Lower lobe of right lung (tissue), 2 donors: ENCODE measurements at places on chromosomes 1 and 21.
A peak's percentile ranks its signal among the peaks of the same experiment; 100 is the strongest.

DNA sequence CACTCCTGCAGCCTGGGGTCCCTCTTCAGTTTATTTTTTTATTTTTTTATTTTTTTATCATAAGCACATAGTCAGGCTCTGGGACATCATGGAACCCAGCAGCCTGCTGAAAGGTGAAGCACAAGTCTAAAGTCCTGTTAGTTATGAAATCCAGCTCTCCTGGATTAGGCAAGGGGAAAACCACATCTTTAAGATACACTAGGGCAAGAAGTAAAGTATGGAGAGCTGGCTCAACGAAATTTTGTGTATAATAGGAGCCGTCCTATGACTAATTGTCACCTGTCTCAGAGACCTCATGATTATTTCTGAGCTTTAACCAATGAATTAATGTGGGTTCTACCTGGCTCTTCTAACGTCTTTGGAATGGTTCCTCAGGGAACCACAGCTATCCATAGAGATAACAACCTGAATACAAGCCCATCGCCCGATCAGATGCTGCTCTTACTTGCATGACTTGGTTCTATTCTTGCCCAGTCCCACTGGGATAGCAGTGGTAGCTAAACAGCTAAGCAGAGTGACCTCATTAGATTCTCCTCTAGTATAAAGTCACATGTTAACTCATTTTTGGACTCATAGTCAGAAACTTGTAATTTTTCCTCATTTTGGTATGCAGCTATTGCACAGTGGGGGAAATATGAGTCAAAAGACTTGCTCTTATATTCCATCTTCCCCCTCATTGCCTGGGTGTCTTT lies 122.7 kb downstream of the LMO4 start:
- DNase-seq = no peak

DNA sequence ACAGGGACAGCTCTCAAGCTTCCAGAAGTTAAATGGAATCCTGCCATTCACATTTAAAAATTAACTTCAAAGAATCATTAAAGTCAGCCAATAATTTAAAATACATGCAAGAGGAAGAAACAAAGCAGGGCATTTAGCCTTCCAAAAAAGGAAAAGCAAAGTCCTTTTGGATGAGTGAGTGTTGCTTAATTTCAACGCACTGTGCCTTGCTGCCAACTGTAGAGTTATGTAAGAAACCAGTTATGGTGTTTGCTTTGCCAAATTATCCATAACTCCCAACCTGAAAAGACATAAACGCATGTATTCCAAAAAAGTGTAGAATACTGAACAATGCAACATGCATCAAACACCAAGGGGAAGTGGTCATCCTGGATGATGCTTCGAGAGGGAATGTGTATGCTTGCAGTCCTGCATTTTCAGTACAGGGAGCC lies 16.1 kb upstream of the KCNE1 start:
- DNase-seq = no peak

- no peak for DNase-seq
Observed at GRCh38 chr1:78240755-78241154, 195.0 kb downstream of the GIPC2 start.

DNA sequence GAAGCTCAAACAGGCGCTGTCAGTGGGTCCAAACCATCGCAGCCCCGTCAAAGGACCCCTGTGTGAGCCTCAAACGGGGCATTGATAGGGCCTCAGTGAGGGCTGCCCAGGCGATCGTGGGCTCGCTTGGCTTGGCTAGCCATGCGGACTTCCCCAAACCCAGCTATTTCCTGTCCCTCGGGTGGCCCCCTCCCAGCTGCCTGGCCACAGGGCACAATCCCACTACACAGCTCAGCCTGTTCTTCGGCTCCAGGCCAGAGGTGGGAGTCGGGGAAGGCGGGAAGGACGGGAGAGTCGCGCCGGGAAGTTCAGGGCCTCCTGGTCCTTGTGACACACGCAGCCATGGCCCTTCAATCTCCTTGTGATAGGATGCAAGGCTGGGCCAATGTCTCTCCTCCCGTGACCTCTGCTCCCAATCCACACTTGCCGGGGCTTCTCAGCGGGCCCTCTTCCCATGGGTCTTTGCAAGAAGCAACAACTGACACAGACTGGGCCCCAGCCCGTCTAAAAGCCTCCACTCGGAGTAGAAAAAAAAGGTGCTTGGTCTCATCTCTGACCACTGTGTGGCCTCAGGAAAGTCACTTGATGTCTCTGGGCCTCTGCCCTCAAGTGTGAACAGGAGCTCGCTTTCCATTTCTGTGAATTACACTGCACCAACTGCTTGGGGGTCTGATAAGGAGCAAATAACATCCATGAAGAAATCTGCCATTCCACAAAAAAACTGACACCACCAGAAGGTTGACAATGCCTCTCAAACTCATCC lies 7.1 kb upstream of the MATN1 start:
- no peak for DNase-seq

DNA sequence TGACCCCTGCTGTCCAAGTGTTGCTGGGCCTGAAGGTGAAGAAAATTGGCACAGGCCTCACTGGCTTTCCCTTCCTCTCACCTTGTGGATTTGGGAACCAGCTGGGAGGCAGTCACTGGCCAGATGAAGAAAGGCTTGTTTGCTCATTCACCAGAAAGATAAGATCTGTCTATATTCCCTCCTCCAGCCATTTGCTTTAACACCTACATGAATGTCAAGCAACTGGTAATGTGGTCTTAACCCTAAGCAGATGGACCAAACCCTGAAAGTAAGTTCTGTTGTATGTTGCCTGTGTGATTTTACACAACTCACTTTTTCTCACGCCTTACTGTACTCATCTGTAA lies 10.3 kb upstream of the SRRM1 start:
- DNase-seq = no peak

GRCh38 chr1:10706376-10706913 lies 90.0 kb downstream of the CASZ1 start:
- DNase-seq = no peak

DNA sequence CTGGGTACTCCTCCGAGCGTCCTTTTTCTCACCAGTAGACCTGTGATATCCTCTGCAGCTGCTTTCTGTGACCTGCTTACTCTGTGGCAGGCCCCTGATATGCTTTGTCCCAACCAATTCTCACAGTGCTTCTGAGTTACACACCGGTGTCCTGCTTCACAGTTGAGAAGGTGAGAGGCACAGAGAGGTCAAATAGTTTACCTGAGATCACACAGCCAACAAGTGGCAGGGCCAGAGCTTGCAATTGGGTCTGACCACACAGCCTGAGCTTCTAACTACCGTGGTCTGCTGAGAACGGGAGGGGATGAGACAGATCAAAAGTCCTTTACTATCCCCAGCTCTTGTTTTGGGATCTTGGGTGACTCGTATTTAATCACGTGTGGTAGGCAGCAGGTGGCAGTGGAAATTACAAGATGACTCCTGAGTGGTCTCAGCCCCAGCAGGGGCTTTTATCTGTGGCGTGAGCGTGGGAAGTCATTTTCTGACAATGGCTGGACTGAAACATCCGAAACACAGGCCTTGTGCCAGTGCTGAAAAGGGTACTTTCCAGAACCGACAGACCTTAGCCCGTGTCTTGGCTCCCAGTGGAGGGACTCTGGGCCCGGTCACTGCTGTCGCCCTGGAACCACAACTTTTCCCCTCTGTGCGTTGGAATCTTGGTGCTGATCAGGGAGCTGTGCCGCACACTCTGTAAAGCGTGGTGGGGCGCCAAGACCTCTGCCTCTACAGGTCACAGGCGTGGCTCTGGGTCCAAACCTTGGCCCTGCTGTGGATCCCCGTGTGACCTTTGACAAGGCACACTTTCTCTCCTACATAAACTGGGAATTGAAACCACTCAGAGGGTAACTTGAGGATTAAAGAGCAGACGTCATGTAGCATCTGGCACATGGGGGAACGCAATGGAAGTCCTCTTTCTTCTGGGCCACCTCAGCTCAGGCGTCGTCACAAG lies 11.9 kb downstream of the THEMIS2 start:
- no peak for DNase-seq

DNA sequence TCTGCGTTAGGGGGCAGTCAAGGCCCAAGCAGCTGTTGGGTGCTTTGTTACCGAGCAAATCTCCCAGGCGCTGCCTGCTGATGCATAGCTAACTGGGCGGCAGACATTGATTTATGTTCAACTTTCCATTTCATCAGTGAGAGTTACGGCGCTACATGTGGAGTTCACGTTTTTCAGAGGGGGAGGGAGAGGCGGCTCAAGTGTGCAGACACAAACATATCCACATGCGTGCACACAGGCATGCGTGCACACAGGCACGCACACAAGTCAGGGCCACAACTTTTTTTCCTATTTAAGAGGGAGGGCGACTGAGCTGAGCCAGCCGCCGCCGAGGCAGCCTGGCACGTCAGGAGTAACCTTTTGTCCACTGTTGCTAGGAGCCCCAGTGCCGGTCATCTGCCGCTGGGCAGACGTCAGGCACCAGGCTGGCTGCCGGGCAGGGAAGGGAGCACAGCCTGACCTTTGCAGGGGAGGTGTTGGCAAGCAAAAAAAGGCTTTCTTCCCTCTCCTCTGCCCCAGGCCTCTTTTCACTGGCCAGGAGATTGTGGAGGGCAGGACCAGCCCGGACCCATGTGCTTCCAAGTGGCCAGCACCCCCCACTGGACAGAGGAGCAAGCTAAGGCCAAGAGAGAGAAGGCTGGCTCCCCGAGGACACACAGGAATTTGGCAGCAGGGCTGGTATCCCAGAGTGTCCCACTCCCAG lies 73.3 kb downstream of the MRPL37 start:
- DNase-seq = peak; percentile 58

DNA sequence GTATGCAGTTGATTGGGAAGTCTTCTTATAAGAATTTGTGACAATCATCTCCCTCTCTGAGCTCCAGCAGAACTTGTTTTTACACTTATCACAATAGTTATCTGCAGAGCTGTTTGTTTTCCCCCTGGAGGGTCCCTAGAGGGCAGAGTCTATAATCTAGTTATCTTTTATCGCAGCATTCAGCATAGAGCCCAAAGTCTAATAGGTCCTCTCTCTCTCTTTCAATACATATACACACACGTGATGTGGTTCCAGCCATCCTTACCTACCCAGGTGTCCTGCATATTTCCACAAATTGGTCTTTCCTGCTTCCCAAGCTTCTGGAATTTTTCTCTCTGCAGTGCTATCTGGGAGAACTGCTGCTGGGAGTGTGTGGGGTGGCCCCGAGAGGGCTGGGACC lies 229.6 kb upstream of the KIAA0040 start:
- DNase-seq = no peak
